ENCODE measurements at places on chromosomes 2 and 18.
A peak's percentile ranks its signal among the peaks of the same experiment; 100 is the strongest.

- no peak for DNase-seq
Measured at GRCh38 chr2:160963957-160964356, 196.3 kb upstream of the TANK start.

DNA sequence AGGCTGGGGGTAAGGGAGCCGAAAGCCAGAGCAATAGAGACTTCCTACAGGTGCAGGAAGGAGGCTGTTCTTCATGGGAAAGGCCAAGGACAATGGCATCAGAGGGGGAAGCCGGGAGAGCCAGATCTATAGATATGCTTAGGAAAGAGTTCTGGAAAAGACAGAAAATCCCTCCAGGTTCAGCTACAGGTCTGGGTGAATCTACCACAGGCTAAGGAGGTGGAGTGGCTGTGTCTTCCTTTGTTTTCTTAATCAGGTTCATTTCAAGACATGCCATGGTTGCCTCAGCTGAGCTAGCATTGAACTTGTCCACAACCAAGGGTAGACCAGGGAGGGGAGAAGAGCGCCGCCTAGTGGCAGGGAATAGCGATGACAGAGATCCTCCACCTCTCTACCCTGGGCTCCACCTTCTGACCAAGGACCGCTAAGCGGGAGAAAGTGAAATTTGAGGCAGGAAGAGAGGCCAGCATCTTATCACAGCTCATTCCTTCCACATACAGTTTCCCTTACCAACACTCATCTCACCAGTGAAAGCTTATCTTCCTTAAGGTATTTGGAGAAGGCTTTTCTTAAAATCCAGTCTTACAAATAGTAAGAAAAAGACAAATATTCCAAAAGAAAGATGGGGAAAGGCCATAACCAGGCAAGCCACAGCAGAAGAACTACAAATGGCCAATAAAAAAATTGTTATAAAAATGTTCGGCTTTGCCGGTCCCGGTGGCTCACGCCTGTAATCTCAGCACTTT, 74.2 kb downstream of the VIT start:
- peak; percentile 4 for DNase-seq

GRCh38 chr2:147554521-147555107, 290.2 kb upstream of the ACVR2A start:
- no peak for DNase-seq

- no peak for DNase-seq
Measured at GRCh38 chr18:59742325-59743111, 45.3 kb upstream of the CCBE1 start.

- no peak for DNase-seq
Measured at GRCh38 chr2:147141930-147142329, 702.9 kb upstream of the ACVR2A start.

GRCh38 chr18:2687390-2688001, 32.0 kb downstream of the SMCHD1 start:
- DNase-seq = no peak

GRCh38 chr2:113237604-113238160, 41.0 kb downstream of the PAX8 start:
- no peak for DNase-seq

DNA sequence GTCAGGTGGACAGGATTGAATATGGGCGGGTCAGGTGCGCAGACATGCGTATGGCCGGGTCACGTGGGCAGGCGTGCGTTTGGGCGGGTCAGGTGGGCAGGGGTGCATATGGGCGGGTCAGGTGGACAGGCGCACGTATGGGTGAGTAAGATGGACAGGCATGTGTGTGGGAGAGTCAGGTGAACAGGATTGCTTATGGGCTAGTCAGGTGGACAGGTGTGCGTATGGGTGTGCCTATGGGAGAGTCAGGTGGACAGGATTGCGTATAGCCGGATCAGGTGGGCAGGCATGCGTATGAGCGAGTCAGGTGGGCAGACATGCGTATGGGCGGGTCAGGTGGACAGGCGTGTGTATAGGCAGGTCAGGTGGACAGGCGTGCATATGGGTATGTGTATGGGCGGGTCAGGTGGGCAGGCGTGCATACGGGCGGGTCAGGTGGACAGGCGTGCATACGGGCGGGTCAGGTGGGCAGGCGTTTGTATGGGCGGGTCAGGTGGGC, 30.3 kb upstream of the KLF11 start:
- no peak for DNase-seq

All from T-helper 2 cell (primary cell).